ENCODE measurements at places on chromosomes 2 and 18.

DNA sequence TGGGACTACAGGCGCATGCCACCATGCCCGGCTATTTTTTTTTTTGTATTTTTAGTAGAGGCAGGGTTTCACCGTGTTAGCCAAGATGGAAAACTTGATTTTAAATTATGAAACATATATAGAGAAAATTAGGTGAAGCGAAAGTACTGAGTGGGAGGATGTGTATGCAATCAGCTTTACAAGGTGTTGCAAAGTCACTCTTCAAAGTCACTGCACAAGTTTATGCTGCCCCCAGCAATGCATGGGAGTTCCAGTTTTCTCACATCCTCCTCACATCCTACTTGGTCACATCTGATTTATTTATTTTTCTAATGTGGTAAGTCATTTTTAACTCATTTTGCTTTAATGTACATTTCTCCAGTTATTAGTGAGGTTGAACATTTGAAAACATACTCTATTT lies 49.2 kb upstream of the CHN1 start:
- no peak for ATAC-seq

DNA sequence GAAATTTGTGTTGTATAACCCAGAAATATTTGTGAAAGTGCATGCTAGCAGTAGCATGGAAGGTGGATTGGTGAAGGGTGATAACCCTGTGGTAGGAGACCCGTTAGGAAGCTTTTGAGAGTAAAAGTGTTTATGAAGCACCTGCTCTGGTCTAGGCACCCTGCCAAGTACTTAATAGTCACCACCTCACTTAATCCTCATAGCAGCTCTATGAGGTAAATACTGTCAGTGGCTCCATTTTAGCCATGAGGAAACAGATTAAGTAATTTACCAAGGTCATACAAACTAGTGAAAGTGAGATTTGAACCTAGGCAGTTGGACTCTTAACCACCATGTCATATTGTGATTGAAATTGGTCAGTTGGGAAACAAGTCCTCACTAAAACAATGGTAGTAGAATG lies 66.8 kb downstream of the TET3 start:
- ATAC-seq: no peak

DNA sequence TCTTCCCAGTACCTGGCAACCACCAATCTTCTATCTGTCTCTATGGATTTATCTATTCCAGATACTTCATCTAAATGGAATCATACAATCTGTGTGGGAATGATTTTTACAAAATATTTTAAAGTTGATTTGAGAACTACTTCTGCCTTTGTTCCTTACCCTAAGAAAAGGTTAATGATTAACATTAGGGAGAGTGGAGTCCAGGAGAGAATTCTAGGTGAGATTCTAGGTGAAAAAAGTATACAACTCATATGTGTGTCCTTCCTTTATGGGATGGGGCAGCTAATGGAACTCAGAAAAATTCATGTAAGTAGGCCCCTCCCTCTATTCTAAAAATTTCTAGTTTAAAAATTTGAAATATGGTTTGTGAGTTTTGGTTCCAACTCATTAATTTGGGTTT lies 35.9 kb upstream of the WDSUB1 start:
- ATAC-seq: no peak

DNA sequence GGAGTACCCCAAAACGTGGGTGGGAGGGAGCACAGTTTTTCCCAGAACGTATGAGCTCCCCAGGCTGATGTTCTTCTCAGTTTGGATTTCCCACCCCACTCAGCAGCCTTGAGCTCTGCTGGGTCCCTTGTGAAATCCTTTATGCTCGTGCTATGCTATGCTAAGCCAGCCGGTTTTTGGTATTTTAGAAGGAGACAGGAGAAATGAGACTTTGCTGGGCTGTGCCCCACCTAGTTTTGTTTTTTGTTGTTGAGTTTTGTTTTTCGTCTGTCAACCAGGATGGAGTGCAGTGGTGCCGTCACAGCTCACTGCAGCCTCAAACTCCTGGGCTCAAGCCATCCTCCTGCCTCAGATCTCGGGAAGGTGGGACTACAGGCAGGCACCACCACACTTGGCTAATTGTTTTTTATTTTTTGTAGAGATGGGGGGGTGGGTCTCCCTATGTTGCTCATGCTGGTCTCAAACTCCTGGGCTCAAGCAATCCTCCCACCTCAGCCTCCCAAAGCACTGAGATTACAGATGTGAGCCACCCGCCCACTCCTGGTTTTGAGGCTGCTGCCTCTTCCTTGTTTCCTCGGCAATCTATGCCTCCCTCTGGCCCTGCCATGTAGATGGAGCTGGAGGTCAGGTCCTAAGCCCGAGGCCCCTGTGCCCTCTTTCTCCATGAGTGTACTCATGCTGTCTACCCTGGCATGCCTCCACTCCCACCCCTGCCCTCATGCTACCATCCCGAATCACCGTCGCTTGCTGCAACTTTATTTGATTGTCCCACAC lies 17.5 kb upstream of the MGAT4A start:
- ATAC-seq: no peak

DNA sequence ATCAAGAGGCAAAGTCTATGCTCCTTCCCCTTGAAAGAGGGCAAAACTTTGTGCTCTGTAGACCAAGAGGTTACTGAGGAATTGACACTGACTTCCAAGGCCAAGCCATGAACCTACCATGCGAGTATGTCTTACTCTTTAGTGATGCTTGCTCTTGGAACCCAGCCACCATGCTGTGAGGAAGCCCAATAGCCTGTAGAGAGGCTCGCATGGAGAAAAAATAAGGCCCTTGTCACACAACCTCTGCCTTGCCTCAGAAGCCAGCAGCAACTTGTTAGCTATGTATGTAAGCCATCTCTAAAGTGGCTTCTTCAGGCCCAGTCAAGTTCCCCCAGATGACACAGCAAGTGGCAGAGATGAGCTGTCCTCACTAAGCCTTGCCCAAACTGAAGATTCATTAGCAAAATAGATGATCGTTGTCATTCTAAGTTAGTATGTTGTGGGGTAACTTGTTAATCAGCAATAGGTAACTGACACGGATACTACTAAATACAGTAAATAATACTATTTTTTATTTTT lies 66.1 kb upstream of the RGPD5 start:
- ATAC-seq: no peak

- ATAC-seq: peak; percentile 95
Observed at GRCh38 chr2:215619022-215619958, 183.4 kb upstream of the FN1 start.

- no peak for ATAC-seq
Observed at GRCh38 chr2:215369181-215369760, 57.4 kb downstream of the ATIC start.

DNA sequence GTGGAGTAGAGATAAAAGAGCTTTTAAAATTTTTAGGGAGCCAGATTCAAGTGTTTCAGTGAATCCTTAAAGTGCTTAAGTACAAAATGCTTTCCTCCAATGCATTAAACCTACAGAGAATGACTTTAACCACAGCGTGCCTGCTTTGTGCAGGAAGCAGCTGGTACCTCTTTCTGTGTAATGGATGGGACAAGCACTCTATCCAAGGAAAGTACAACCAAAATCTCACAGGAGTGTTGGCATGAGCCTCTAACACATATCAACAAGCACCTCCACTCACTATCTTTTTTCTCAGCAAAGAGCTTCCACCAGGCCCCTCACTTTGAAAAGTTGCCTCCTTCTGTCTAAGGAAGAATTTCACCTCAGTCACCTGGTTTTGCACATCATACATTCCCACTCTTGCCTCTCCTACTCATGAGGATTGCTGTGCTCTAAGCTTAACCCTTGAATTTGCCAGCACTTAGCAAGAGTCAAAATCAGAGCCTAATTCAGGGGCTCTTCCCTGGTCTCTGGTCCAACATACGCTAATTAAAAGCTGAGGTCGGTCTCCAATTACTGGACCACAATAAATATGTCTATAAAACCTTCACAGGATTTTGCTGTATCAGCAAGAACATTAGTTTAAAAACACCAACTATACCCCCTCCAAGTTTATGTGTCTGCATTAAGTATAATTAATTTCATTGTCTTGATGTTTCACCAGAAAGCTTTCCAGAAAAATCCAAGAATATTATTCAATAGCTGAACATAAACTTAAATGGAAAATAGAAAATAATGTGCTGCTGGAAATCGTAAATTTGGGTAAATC lies 68.9 kb downstream of the ZNF521 start:
- ATAC-seq: no peak

- no peak for ATAC-seq
Observed at GRCh38 chr2:176565641-176566323, 296.5 kb downstream of the MTX2 start.

- no peak for ATAC-seq
Observed at GRCh38 chr2:6069381-6069780, 377.2 kb downstream of the SOX11 start.

GRCh38 chr2:127637725-127638252 lies 8.2 kb upstream of the GPR17 start:
- peak; percentile 65 for ATAC-seq

GRCh38 chr2:5175231-5175630 lies 517.0 kb upstream of the SOX11 start:
- no peak for ATAC-seq

DNA sequence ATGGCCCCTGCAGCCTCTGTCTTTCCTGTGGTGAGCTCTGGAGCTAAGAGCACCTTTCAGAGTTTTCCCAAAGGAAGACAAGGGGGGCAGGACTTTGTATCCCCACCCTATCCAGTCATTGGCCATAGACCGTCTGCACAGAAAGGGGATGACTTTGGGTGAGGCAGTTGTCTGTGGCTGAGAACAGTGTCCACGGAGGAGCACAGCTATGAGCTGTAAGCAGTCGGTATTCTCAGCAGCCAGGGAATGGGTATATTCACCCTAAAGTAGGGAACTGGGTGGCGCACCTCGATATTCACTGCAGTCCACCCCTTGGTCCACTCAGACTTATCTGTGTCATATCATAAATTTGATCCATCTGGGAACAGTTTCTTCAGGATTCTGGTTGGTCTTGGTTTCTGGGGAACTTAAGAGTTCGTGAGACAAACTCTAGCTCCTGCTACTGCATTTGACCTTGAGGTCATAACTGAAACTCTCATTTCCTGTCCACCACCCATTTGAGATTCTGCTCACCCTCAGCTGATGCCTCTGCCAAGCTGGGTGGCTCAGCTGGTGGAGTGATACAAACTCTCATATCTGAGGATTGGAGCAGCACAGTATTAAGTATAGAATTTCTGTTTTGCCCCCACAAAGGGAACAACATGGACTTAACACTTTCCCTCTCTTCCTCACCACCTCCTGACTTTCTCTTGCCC lies 45.2 kb upstream of the SCG2 start:
- ATAC-seq: no peak

GRCh38 chr2:1222056-1222455 lies 191.2 kb upstream of the TPO start:
- no peak for ATAC-seq

DNA sequence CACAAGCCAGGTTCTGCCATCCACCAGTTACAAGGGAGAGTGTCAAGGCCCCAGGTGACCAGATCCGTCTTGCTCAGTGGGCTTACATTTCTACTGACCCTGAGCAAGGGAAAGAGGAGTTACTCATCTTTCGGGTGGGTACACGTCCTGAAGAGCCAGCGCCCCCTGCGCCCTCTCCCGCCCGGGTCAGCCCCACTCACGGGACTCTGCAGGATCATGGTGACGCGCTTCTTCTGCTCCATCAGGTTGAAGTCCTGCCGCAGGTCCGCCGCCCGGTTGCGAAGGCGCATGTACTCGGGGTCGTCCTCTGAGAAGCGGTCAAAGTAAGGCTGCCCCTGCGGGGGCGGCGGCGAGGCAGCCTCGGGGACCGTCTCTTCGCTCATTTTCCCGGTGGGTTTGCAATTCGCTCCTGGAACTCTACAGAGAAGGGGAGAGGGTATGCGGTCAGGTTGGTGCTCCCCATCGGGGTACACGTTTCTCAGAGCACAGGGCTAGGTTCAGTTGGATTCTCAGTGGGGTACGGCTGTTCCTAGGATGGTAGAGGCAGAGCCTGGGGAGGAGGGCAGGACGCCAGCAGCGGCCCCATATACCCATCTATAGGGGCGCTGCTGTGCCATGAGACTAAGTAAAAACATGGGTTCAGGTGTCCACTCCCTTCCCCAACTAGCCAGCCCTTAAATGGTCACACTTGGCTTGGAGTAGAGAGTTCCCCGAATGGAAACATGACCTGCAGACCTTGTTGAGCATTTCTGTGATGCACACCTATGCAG lies 61.8 kb downstream of the ADD2 start:
- no peak for ATAC-seq

DNA sequence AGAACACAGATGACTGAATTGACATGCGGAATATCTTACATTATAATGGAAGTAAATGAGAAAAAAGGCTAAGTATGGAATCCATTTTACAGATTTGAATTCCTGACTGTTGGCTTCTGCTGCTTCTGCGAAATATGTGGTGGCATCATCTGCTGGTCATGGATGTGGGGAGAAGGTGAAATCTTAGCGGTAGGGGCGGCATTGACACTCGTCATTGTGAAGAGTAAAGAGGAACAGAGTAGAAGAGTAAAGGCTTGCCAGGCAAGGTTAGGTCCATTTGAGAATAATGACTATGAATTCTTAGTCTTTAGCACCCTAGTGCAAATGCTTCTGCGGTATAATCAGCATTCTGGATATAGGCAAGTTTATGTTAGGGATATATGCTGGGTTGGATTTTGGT lies 32.4 kb downstream of the ACTR3 start:
- no peak for ATAC-seq

- no peak for ATAC-seq
Observed at GRCh38 chr18:21894619-21895367, 154.2 kb downstream of the MIB1 start.

GRCh38 chr2:189579585-189580186 lies 900 bp downstream of the SLC40A1 start:
- ATAC-seq: no peak

GRCh38 chr2:127081826-127082633 lies 24.9 kb downstream of the BIN1 start:
- no peak for ATAC-seq

DNA sequence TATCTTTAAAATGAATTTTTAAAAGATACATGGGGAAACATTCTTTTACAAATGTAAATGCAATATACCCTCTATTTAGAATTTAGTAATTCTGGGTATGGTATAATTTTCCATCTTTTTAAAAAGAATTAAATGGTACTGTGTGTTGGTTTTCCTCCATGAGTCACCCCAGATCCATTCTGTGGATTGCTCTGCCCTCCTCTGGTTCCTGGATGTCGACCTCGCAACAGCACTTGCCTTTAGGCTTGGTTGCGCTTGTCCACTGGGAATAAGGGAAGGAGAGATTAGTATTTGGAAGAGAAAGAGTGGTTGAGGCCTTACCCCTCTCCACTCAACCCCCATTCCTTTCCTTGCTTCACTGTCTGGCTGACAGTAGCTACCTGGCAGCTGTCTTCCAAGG lies 90.4 kb downstream of the FTCDNL1 start:
- no peak for ATAC-seq

- no peak for ATAC-seq
Observed at GRCh38 chr2:15262792-15263191, 298.3 kb downstream of the NBAS start.

DNA sequence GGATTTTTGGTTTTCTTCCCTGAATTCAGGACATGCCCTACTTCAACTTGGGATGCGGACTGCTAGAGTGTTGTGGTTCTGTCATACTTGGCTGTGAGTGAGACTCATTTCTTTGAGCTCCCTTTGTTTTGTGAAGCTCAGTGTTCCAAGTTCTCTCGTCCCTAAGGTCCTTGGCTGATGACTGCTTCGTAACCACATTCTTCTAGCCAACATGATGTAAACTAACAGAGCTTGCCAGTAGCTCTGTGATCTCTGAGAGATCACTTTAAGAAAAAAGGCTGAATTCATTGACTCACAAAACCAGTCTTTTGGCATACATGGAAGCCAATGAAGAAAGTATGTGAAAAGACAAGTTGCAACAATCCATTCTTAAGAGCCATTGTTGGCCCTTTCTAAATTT lies 96.9 kb upstream of the MSTN start:
- no peak for ATAC-seq

Data from SK-N-SH treated with all-trans-retinoic acid at 6 μM for 48 hours (cell line).